Vagina (tissue), 2 donors: ENCODE measurements at places on chromosomes 4 and X.

- no peak for DNase-seq
Measured at GRCh38 chrX:39487166-39487968, 610.4 kb downstream of the BCOR start.

DNA sequence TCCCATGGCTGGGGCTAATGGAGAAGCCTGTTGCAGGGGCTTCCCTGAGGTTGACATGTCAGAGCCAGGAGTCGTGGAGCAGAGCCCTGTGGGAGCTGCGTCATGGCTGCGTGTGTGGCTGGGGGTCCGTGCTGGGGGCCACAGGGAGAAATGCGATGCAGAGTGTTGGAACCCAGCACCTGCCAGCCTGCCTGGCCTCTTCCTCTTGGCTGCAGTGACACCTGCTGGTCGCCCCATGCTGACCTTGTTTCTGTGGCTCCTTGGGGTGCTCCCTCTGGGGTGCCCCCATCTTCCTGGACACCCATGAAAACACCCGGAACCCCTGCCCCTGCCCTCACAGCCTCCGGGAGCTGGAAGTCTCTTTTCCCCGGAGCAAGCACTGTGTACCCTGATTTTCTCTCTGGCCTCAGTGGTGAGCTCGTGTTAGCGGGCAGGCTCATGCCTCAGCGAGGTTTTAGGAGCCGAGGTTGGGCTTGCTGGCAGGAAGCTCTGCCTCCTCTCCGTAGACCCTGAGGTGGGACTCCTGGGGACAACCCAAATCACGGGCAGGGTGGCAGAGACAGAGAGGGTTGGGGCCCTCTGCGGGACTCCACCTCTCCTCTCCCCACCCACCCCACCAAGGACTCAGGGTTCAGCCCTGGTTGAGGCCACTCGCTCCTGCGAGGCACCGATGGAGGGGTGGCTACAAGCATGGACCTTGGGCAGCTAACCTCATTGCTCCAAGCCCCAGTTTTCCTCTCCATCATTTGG lies 103.7 kb downstream of the SORCS2 start:
- DNase-seq: no peak

GRCh38 chr4:153464068-153464467 lies 2.1 kb upstream of the TMEM131L start:
- no peak for DNase-seq

DNA sequence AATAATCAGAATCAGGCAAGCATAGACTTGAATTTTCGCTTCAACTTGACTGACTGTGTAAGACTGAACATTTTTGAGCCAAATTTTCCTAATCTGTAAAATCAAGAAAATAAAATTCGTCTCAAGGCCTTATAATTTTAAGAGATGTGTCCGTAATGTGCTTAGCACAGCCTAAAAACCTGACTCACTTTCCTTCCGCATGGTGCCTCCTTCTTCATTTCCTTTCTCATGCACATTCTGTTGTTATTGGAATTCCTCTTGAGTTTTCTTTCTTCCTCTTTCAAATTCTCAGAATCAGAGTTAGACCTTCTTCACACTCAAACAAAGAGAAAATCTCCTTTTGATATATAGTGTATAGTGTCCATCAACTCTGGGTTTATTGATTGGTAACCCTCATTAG lies 208.9 kb upstream of the SLIT2 start:
- no peak for DNase-seq

- no peak for DNase-seq
Measured at GRCh38 chr4:147303174-147303872, 177.6 kb upstream of the EDNRA start.

- DNase-seq: no peak
Measured at GRCh38 chr4:70895811-70896491, 6.2 kb upstream of the MOB1B start.

DNA sequence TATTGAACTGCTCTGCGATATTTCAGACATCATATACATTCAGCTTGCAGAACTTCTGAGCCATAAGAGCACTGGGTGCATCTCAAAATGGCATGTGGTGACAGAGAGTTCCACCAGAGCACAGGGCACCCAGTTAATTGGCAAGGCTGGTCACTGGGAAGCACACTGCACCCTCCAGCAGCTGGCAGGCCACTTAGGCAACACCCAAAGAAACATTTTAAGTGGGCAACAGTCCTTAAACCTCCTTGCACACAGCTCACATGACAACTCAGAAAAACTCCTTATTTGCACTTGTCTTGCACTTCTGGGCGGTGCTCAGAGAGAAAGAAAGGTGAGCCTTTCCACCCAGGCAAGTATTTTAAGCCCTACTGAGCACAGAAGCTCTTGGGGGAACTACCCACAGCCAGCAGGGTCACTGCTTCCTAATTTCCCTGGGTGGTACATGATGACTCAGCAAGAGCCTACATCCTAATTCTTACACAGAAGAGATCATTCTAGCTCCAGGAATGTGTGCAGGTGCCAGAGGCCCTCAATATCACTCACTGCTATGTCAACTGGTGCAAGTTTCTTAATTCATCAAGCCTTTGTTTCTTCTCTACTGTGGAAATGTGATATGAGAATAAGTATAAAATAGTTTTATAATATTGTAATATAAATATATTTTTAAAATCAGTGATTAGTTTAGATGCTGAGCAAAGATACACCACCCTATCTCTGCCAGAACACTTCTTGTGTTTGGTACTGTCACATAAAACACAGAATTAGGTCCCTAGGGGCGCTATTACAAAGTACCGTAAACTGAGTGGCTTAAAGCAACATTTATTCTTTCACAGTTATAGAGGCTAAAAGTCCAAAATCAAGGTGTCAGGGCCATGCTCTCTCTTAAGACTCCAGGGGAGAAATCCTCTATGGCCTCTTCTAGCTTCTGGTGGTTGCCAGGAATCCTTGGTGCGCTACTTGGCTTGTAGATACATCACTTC lies 155.1 kb upstream of the PPARGC1A start:
- no peak for DNase-seq

- no peak for DNase-seq
Measured at GRCh38 chrX:20147561-20147960, 5.9 kb upstream of the EIF1AX start.

DNA sequence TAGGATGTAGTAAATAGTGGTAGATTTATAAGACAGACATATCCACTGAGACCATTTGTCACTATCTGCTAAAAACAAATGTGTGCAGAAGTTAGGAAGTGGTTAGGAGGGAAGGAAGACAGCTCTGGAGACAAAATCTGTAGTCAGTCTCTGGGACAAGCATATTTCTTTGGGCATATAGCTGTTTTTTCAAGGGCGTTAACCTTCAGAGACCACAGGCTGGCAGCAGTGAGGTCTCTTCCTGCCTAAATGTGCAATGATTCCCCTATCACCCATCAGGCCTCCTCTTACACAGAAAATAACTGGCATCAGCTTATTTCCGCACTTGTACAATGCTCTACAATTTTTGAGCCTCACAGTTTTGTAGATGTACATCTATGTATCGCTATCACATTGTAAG lies 6.5 kb downstream of the TMEM150C start:
- no peak for DNase-seq

DNA sequence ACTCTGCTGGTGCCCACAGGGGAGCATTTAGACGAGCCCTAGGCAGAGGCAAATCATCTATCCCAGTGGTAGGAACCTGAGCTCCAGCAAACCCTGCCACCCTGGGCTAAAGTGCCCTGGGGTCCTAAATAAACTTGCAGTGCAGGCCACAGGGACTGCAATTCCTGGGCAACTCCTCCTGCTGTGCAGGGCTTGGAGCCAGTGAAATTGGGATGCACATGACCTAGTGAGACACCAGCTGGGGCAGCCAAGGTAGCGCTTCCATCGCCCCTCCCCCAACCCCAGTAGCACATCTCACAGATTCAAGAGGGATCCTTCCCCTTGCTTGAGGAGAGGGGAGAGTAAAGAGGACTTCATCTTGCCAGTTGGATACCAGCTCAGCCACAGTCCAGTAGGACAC lies 44.1 kb downstream of the CHRNA9 start:
- no peak for DNase-seq

DNA sequence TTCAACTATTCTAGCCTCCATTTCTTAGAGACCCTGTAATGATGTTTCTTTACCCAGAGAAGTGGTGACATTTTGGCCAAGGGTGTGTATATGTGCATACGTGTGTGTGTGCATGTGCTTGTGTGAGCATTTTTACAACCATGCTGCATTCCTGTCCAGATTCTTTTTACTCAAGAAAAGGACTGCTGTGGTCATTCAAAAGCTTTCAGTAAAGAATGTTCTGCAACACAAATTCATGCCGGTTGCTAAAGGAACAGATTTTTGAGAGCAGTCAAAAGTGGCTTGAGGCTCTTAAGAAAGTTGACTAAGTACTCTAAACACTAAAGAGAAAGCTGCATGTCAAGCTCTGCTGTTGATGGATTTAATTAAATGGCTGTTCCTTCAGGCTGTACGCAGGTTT lies 65.0 kb upstream of the FMR1 start:
- no peak for DNase-seq

DNA sequence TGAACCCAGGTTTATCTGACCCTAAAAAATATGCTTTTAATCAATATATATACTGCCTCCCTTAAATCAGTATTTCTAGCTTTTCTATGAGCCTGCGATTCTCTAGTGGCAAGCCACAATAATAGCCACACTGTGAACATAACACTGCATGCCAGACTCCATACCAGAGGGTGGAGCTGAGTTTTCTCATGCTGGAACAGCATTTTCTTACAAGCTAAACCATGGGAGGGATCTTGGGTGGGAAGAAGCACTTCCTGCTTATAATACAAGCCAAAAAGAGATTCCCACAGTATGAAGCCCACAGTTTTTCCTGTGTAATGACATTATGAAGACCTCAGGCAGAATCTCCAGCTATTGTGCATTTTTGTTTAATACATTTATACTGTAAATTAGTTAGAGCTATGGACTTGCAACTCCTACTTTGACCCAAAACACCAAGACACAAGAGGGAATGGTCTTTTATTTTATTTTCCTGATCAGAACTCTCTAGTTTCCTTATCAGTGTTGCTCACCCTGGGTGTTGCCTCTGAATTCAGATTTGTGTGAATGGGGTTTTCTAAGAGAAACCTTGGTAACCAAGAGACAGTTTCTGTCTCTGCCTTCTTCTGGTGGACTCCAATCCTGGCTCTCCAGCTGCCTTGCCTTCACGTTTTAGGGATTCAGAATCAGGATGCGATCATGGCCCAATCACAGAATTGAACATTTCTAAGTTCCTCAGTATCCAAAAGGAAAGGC lies 74.5 kb upstream of the EOLA2 start:
- DNase-seq: no peak

DNA sequence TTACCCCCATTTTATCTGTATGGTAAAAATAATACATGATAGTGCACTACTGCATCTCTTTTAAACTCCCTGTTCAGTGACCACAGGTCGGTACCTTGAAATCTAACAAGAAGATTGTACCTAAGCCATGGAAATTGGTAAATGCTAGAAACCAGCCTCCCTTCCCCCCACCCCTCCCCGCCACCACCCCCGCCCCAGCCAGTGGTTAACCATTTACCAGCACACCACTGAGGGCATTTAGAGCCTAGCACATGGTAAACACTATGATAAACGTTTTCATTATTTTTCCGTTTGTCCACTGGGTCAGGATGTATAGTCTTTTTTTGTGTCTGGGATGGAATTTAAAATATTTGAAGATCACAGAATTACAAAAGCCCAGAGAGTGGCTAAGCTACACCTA lies 703 bp upstream of the FTSJ1 start:
- no peak for DNase-seq

DNA sequence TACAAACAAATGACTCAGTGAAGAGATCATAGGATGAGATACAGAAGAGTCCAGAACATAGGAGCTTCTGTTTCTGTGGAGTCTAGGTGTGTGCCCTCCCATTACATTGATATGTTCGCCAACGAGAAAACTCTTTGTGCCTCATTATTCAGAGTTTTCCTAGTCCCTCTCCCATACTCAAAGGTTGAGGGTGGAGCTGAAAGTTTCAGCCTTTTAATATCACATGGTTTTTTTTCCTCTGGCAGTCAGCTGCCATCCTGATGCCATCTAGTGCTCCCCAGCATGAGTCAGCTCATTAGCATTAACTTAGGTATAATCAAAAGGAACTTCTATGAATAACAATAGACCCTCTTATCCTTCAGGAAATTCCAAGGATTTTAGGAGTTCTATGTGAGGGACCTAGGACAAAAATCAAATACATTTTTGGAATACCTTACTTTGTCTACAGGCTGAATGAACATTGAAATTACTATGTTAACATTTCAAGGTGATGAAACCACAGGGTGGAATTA lies 559.6 kb upstream of the AMOT start:
- DNase-seq: no peak

DNA sequence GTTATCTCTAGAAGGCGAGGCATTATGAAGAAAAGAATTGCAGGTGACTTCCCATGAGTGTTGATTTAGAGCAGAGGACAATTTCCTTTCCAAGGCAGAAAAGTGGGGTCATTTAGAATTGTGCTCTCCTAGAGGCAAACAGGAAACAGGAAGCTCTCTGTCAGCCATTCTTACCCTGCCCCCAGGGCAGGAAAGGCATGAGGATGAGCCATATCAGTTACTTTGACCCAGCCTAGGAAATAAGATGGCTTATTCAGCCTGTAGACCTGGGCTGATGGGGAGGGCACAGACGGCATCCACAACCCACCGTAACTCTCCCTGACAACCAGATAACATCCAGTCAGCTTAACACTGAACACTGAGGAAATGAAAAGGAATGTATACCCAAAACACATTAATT lies 88.8 kb upstream of the KDR start:
- no peak for DNase-seq

- no peak for DNase-seq
Measured at GRCh38 chr4:123588631-123589241, 192.1 kb downstream of the SPRY1 start.

GRCh38 chr4:8115916-8116315 lies 42.7 kb downstream of the ABLIM2 start:
- DNase-seq: no peak

- DNase-seq: no peak
Measured at GRCh38 chr4:132059227-132059626, 1089.9 kb upstream of the PCDH10 start.

DNA sequence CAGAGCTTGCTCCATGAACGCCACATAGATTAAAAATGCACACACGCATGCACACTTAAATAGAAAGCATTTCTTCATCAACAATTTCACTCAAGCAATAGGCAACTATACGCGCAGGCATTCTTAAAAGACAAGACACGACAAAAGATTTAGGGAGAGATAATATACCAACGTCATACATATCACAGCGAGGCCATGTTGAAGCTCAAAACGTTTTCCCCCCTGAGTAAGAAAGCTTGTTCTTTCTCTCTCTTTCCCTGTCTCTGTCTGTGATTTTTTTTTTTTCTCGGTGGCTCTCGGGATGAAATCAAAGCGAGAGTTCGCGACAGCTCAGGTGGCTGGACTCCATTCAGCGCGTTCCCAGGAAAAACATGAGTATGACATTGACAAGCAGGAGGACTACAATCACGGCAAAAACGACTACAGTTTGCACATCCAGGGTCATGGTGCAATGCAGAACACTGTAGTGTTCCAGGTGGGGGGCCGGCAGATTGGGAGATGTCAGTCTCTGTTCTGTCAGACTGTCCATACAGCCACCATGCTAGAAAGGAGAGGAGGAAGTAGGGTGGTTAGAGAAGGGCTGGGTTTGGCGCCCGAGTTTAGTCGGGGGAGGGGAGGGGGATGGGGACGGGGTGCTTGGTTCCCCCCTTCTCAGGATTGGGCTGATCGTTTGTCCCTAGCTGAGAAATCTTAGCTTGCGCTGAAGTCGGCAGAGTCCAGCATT lies 30.7 kb downstream of the ARHGEF9 start:
- no peak for DNase-seq
